Stimulated activated CD8-positive, alpha-beta memory T cell treated with anti-CD3 and anti-CD28 coated beads, Interleukin-15, amount 100 ng/mL, for 4 hours (primary cell): ENCODE measurements at places on chromosomes 7 and 10.

- no peak for DNase-seq
Observed at GRCh38 chr10:29749150-29749549, 114.4 kb upstream of the SVIL start.

DNA sequence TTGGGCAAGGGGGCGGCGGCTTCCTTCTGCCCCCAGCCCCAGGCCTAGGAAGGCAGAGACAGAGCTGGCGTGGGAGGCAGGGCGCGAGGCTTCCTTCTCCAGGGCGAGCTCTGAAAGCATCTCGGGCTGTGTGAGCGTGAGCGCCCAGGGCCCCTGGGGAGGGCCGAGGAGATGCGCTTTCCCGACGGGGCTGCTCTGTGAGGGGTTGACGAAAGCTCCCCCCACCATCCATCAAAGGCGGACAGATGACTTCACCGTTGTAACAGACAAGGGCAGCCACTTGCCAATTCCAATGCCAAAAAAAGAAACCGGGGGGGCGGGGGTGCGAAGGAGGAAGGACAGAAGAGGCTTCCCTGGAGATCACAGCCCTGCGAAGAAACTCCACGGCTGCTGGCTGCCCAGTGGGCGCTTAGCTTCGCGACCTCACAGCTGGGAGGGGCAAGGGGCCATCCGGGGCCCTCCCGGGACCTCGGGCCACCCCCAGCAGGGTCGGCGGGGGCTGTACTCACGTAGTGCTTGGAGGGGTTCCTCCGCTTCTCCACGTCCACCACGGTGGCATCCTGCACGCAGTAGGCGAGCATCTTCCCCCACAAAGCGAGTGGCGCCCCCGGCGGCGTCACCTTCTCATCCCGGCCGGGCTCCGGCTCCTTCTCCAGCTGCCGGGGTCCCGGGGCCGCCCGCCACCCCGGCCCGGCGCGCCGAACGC is 537 bp downstream of the SH3PXD2A start:
- no peak for DNase-seq

DNA sequence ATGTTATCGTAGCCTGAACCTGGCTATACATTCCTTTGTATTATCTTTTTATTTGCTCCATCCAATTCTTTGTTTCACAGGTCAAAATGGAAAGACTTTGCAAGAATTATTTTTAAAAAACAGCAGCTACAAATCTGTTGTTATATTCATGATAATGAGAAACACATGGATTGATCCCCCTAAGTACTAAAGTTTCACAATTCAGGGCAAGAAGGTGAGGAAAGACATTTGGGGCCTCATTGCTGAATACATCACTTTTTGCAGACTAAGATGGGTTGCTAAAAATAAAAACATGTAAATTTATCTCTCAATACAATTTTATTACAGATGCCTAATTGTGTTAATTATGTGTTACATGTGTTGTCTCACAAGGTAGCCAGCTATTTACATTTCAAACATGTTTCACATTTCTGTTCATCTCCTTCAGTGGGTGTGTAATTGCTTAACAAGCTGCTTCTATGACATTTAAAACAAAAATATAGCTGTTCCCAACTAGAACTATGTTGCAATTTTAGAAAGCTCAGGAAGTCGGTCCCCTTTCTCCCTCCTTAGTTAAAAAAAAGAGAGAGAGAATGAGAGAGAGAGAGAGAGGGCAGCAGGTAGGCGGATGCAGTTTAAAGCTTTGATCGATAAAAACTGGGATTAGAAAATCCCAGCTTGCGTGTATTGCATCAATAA is 606.3 kb upstream of the FZD8 start:
- DNase-seq = no peak

- no peak for DNase-seq
Observed at GRCh38 chr7:29488977-29489376, 74.7 kb upstream of the PRR15 start.

- no peak for DNase-seq
Observed at GRCh38 chr10:114427124-114427852, 23.0 kb upstream of the AFAP1L2 start.

- no peak for DNase-seq
Observed at GRCh38 chr7:13990319-13990983, 985 bp upstream of the ETV1 start.

- DNase-seq = no peak
Observed at GRCh38 chr7:4762121-4763055, 13.0 kb upstream of the AP5Z1 start.

GRCh38 chr10:118958984-118959925 is 70.3 kb upstream of the NANOS1 start:
- no peak for DNase-seq

DNA sequence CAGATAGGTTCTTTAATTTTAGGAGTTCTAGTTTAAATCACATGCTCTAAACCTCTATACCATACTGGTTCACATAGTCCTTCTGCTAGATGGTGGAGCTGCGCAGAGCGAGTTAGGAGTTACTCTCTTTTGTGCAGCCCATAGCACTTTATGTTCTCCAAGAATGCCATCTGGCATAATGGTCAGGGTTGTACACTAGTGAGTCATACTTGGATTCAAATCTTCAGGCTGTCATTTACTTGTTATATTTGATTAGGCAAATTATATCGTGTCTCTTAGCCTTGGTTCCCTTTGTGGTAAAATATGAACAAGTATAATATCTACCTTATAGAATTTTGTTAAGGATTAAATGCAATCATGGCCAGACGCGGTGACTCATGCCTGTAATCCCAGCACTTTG is 1078.3 kb downstream of the NRG3 start:
- DNase-seq = no peak

DNA sequence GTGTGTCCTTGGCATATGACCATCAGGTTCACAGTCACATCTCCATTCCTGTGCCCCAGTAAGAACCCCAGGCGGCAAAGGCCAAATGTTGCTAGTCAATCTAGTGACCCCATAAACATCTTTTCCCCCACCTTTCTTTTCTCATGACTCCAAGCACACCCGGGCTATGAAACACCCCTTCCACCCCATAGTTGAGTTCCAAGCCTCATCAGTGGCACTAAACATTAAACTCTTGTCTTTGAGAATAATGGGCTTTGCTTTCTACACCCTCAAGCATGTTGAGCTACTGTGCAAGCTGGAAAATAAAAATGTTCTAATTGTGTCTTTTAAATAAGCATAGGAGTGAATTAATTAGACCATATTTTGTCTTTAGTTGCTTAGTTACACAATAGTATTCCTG is 9.4 kb downstream of the ARID5B start:
- no peak for DNase-seq

DNA sequence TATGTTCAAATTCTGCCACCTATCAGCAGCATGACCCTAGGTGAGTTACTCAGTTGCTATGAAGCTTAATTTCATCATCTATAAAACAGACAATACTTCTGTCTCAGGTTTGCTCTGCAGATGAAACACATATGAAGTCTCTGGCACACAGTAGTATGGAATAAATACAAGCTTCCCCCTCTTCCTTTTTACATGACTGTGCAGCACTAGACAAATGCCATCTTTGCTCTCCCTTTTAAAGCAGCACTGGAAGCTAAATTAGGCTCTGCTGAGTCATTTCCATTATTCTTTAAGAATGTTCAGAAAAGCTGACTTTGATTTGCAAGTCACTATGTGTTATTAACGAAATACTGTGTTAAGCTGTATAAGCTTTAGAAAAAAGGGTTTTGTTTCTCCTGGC is 40.7 kb upstream of the ANAPC16 start:
- DNase-seq = no peak

- DNase-seq = no peak
Observed at GRCh38 chr10:32937911-32938424, 20.1 kb downstream of the ITGB1 start.

DNA sequence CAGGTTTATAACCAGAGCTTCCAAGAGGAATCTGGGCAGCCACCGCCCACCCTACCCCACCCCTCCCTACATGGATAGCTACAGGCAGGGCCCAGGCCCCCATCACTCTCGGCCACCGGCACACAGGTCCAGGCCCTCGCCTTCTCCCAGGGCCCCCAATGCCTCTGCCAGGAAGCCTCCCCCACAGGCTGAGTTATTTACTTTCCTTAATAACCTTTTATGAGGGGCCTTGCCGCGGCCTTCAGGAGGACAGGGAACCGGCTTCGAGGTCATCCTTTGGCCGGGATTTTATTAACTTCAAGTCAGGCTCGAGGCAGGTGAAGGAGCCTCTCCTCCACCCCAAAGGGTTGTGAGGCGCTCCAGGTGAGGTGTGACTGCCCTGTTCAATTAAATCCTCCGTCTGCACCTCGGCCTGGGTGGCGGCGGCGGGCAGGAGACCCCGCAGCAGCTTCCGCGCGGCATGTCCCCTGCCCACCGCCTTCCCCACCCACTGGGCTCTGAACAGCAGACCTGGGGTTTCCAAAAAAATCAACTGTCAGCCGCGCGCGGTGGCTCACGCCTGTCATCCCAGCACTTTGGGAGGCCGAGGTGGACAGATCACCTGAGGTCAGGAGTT is 106.5 kb downstream of the MICALL2 start:
- no peak for DNase-seq

DNA sequence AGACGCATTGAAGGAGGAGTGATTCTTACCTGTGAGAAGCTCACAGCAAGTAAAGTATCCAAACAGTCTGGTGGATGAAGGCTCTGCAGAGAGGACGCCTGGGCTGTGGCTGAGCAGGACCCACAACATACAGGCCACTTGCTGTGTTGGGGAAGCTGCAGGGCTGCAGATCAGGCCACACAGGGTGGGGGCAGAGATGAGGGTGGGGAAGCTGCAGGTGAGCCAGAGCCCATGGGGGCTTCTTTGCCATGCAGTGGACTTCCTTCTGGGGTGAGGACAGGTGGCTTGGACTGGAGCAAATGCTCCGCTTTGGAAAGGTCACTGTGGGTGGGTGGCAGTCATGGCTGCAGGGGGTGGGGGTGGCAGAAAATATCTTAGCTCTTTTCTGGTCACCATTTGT is 214.8 kb downstream of the GLRX3 start:
- no peak for DNase-seq

GRCh38 chr10:17789396-17789795 is 19.8 kb upstream of the MRC1 start:
- no peak for DNase-seq

GRCh38 chr7:2108071-2108455 is 124.7 kb downstream of the MAD1L1 start:
- DNase-seq = no peak

- no peak for DNase-seq
Observed at GRCh38 chr7:110868458-110868857, 222.5 kb upstream of the LRRN3 start.

DNA sequence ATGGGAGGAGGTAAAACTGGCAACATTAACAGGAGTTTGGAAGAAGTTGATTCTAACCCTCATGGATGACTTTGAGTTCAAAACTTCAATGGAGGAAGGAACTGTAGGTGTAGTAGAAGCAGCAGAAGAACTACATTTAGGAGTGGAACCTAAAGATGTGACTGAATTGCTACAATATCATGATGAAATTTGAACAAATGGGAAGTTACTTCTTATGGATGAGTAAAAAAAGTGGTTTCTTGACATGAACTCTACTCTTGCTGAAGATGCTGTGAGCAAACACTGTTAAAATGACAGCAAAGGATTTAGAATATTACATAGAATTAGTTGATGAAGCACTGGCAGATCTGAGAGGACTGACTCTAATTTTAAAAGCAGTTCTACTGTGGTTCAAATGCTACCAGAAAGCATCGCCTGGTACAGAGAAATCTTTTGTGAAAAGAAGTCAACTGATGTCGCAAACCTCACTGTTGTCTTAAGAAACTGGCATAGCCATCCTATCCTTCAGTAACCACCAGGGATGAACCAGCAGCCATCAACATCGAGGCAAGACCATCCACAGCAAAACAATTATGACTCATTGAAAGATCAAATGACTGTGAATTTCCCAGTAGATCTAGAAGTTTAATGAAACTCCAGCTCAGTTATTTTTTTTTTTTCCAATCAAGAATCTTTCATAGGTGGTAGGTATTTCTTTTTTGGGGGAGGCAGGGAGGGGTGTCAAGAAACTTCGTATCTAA is 20.8 kb downstream of the BRAF start:
- no peak for DNase-seq

- no peak for DNase-seq
Observed at GRCh38 chr7:95095259-95095965, 188.0 kb downstream of the PPP1R9A start.

DNA sequence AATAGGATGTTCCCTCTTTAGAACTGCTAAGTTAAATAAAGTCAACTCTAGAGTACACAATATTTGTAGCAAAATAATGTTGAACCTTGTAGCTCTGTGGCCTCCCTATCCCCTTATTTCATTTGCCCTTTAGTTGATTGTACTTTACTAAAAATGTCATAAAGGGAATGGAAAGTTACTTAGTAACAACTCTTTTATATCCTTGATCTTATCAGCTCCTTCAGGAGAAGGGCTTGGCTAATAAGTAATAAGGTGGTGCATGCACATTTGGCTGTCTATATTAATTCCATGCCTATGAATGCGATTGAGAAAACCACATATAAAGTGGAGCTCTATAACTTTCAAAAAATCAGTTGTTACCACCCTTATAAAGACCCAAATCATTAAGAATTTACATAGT is 41.5 kb upstream of the GATA3 start:
- no peak for DNase-seq

GRCh38 chr10:33334805-33335550 is 511 bp upstream of the NRP1 start:
- DNase-seq = no peak

DNA sequence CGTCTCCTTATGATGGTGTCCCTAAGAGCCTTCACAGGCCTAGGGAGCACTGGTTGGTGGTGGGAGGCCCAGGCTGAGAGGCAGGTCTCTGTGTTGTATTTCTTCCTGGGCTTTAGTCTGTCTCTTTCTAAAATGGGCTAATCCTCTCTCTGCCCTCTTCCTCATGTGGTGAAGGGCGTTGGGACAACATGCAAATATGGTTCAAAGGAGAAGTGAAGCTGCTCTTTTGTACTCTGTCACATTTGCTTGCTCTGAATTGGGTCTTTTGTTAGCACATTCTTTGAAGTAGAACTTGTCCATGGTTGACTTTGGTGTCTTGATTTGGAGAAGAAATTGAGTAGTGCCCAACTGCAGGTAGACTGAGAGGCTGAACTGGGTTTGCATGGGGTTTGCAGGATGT is 814 bp downstream of the HK1 start:
- DNase-seq = no peak

DNA sequence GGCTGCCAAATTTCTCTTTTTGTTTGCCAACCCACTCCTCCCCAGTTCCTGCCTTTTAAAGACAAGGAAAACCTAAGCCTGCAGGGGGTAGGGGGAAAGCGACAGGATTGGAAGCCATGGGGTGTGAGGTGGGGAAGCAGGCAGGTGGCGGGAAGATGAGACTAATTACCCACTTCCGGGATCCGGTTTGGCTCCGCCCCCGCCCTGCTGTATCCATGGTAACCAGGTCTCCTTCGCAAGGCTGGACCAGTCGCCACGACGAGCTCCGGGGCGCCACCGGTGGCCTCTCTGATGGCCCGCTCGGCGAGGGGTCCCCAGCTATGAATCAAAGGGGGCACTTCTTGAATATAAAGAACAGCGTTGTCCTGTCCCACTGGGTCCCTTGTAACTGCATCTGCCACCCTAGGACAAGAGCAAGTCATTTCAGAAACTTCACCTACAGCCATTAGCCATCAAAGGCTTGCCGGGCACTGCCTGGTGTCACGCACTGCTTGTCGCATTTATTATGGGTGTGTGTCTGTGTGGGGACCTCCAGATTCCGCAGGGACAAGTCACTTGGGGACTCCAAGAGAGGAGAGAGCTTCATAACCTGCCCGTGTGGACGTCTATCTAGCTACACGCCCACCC is 55.4 kb upstream of the LMTK2 start:
- DNase-seq = no peak
